ENCODE measurements at places on chromosomes 13 and 19.
A peak's percentile ranks its signal among the peaks of the same experiment; 100 is the strongest.

GRCh38 chr19:56710437-56710836 is 38.9 kb upstream of the ZNF835 start:
- no peak for DNase-seq

- DNase-seq = no peak
These were observed 815.9 kb downstream of the SLITRK6 start for GRCh38 chr13:84983321-84983720.

GRCh38 chr13:81874253-81874652 is 1533.3 kb upstream of the SPRY2 start:
- DNase-seq = no peak

DNA sequence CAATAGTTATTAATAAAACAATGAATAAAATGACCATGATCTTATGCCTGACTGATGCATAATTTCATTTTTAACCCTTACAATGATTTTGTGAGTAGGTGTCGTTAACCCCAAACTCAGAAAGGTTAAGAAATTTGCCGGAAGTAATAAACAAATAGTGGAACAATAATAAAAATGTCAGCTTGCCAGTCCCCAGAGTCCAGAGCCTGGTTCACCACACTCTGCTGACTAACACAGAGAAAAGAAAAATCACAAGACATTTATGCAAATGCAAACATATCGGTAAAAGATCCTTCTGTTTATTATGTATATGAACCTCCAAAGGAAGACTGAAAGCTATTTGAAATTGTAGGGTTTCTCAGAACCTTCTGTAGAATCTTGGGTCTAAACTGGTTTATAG is 563.7 kb downstream of the EFNB2 start:
- no peak for DNase-seq

- DNase-seq = peak; percentile 35
These were observed 1.0 kb downstream of the PDX1 start for GRCh38 chr13:27920677-27921420.

- DNase-seq = no peak
These were observed 14.0 kb downstream of the CD70 start for GRCh38 chr19:6576869-6577475.

DNA sequence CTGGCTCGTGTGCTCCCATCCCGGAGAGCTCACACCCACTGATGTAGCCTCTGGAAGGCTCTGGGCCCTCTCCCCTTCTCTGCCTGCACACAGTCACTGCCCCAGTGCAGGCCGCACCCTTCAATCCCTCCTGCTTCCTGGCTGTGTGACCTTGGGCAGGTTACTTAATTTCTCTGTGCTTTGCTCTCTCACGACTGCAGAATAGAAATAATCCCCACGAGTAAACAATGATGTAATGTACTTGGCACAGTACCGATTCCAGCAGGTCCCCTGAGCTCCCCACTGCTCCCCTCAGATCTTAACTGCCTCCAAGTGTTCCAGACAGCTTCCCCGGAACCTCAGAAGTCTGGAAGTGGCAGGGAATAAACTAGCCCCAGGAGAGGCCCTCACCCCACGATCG is 16.1 kb downstream of the LIG1 start:
- DNase-seq = no peak

DNA sequence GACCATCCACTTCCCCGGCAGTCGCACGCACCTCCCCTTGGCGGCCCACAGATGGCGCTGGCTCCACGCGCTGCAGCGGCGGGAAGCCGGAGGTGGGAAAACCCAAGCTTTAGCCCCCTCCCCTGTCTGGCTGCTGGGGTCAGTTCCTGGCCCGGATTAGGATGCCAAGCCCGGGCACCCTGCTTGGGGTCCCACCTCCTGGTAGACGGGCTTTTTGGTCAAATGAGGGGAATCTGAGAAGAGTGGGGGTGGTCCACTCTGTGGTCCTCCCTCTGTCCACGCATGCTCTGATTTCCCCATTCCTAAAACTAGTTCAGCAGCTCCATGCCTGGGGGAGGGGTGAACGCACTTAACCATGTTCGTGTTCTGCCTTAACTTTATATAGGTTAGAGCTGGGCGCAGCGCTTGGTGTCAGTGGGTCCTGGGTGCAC is 8.1 kb upstream of the ADGRE2 start:
- DNase-seq = no peak

All from stimulated activated naive CD8-positive, alpha-beta T cell treated with anti-CD3 and anti-CD28 coated beads, Interleukin-15, amount 100 ng/mL, for 72 hours (primary cell).